Suppressor macrophage (primary cell): ENCODE measurements at places on chromosomes 7 and 10.

GRCh38 chr10:78744491-78745090 is 324.2 kb upstream of the ZMIZ1 start:
- no peak for DNase-seq

DNA sequence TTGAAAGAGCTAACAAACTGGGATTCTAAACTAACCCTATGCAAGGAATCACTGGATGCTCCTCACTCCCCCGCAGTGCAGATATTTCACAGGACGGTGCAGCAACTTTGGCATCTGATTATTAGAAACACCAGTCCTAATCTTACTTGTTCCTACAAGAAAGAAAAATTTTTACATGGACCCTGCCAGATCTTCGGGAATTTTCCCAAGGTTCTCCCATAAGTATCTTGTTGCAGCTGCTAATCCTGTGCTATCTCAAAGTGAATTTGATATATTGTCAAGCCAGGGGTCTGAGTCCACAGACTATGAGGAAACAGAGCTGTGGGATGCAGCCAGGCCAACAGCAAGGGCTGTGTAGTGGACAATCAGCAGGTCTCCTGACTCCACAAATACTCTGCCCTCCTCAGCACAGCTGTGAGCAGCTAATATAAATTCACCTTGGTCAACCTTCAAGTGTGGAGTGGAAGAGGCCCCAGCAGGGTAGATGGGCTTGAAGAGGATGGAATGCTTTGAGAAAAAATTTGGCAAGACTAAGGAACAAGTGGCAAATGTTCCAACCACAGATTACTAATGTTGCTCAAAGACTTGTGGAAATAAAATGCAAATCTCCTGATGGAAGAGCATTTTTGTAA is 25.6 kb downstream of the VSTM4 start:
- no peak for DNase-seq

GRCh38 chr7:65846008-65846570 is 26.8 kb upstream of the VKORC1L1 start:
- no peak for DNase-seq

GRCh38 chr7:38223306-38223705 is 45.3 kb downstream of the STARD3NL start:
- DNase-seq = peak; percentile 65

- no peak for DNase-seq
Measured at GRCh38 chr7:129919492-129919891, 33.3 kb downstream of the UBE2H start.

DNA sequence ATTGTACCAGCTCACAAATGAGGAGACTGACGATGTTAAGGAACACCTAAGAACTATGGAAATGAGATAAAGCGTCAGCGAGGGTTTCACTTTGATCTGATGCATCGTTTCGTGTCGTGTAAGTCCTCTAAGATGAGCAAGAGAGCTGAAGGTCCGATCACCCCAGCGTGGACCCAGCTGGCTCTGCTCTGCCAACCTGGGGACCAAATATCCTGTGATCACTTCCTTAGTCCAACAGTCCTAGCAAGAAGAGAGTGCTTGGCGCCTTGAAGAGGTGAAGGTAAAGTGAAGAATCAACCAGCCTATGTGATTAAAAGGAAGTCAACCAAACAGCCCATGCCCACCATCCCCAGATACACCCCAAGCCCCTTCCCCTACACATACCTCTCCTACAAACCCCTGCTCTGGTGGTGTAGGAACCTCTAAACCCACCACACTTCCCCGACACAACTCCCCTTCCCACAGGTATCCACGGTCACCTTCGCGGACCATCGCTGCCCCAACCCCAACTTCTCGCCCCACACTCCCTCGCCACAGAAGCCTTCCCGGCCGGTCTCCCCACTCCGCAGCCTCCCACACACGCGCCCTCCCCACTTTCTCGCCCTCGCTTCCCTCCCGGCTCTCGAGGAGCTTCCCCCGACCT is 722 bp downstream of the UPF2 start:
- peak; percentile 27 for DNase-seq

GRCh38 chr10:88194041-88194887 is 330.8 kb downstream of the PTEN start:
- DNase-seq = no peak

GRCh38 chr10:78264361-78264760 is 230.7 kb downstream of the RPS24 start:
- no peak for DNase-seq

DNA sequence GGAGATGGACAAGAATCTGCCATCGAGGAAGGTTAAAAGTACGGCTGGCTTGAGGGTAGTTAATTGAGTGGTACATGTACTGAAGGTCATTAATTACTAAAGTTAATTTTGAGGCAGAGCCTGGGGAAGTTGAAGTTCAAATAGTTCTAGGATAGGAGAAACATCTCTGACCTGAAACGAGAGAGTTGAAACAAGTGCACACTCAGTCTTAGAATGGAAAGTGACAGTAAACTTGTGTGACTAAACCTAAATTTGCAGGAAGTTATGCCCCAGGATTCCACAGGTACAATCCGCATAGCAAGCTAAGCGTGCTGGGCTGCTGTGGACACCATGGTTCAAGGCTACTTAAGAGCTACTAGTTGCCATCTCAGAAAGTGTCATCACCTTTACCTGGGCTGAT is 209.9 kb downstream of the CHCHD3 start:
- DNase-seq = no peak

GRCh38 chr10:101273330-101273729 is 44.1 kb upstream of the LBX1 start:
- DNase-seq = no peak

DNA sequence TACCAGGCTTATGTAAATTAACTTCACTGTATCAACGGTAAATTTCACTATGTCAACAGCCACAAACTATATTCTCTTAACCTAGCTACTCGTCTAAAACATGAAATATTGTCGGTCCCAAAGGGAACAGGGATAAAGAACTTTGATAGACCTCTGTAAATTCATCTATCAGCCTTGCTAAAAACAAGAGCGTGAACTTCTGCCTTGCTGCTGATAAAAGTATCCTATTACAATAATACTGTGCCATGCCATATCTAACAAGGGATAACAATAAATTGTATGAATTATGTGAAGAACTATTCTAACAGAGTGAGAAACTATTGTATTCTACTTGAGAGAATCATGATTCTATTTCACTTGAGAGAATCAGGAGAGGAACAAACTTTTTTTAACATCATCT is 117.2 kb downstream of the CNOT4 start:
- no peak for DNase-seq

DNA sequence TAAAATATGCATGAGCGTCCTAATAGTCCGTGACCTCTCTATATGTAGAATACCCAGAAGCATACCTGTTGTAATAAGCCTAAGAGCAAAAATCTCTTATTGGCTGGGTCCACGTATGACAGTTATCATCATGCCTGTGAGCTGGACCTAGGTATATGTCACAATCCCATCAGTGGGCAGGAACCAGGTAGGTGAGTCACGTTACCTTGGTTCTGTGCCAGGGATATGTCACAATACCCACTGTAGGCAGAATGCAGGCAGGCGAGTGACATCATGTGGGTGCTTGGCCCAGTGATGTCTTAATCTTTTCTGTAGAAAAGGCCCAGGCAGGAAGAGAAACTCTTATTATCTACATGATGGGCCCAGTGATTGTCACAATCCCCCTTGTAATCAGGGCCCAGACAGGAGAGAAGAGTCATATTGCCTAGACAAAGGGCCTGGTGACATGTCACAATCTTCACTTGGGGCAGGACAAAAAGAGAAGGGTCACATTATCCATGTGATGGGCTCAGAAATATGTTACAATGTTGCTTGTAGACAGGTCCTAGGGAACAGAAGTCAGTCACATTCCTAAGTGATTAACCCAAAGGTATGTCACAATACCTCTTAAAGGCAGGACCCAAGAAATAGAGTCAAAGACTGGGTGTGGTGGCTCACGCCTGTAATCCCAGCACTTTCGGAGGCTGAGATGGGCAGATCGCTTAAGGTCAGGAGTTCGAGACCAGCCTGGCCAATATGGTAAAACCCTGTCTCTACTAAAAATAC is 12.9 kb upstream of the ZNF736 start:
- DNase-seq = no peak

GRCh38 chr7:43260980-43261878 is 148.8 kb downstream of the HECW1 start:
- DNase-seq = peak; percentile 86

DNA sequence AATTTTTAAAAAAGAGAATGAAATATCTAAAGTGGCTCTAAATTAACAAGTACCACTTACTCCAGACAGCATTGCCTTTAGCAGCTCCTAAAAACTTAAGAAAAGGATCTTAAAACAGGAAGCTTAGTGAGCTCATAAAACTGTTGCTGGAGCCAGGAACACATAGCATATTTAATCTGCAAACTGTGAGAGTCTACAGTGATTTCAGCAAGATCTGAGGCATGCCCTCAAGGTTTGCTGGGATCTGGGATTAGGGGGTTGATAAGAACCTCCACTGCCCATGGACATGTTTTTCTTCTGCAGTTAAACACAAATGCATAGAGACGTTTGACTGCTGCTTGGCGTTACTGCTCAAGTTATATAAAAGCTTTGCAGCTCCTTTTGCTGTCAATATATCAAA is 3.8 kb downstream of the GLI3 start:
- no peak for DNase-seq

GRCh38 chr10:118760265-118760664 is 5.5 kb upstream of the CACUL1 start:
- no peak for DNase-seq

GRCh38 chr10:17138460-17139042 is 8.9 kb upstream of the CUBN start:
- no peak for DNase-seq

- no peak for DNase-seq
Measured at GRCh38 chr10:82914655-82915136, 1039.7 kb downstream of the NRG3 start.

DNA sequence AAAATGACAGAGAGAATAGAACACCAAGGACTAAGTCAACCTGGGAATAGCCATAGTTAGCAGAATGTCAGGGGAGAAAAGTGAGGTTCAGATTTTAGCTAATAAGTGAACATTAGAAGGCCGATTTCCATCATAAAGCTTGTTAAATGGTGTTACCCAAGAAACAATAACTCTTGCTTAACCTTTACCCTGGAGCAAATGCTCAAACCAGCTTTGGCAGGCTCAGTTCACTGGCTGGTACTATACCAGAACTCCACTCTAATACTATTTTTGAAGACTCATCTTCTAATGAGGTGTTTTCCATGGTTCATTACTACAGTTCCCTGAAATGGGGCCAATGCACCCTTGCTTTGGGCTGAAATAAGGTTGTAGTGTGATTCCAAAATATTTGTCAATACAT is 61.3 kb downstream of the RNLS start:
- no peak for DNase-seq

- no peak for DNase-seq
Measured at GRCh38 chr7:158066085-158066484, 521.5 kb downstream of the PTPRN2 start.

GRCh38 chr10:87850742-87851205 is 12.6 kb downstream of the KLLN start:
- peak; percentile 50 for DNase-seq

DNA sequence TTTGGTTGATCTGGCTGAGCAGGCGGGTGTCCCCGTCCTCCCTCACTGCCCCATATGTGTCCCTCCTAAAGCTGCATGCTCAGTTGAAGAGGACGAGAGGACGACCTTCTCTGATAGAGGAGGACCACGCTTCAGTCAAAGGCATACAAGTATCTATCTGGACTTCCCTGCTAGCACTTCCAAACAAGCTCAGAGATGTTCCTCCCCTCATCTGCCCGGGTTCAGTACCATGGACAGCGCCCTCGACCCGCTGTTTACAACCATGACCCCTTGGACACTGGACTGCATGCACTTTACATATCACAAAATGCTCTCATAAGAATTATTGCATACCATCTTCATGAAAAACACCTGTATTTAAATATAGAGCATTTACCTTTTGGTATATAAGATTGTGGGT is 26.9 kb upstream of the TRIM56 start:
- peak; percentile 66 for DNase-seq

- no peak for DNase-seq
Measured at GRCh38 chr10:51260376-51260775, 186.1 kb downstream of the PRKG1 start.

DNA sequence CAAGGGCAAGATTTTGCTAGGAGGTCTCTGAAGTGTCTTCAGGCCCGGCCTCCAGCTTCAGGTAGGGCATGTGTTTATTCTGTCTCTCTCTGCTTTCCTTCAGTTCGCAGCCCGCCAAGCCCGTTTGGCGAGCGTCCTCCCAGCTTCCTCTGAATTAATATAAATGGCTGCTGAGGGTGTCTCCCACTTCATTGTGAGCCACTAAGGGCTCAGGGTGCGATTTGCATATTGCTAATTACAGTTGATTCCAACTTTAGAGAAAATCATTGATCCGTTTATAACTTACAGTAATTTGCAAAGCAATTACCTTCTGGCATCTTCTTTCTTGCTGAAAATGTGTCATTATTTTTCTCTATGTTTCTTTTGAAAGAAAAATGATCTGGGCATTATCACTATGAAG is 128.3 kb upstream of the SORCS3 start:
- no peak for DNase-seq

GRCh38 chr7:27345164-27345887 is 102.7 kb downstream of the EVX1 start:
- DNase-seq = no peak

DNA sequence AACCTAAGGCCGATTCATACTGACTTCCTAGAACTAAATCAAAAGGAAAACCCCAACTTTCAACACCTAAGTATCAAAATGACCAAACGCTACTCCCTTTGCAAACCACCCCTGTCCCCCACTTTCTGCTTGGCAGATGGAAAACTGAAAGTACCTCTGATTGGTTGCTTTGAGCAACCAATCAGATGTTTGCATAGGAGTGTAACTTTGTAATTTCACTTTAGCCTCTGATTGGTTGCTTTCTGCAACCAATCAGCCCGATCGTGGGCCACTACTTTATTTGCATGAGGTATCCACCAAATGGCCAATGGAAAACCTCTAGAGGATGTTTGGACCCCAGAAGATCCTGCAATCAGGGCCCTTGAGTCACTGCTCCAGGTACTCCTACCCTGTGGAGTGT is 12.3 kb upstream of the SNX10 start:
- peak; percentile 18 for DNase-seq

DNA sequence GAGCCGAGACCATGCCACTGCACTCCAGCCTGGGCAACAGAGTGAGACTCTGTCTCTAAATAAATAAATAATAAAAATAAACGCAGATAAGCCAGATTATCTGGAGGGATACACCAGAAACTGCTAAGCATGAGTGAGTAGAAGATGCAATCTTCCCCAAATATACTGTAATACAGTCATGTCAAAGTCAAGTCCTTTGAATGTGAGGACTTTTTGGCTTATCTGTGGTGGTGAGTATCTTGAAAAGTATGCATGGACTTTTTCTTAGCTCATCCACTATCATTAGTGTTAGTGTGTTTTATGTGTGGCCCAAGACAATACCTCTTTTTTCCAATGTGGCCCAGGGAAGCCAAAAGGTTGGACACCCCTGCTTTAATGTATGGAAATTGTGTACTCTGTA is 44.7 kb upstream of the PITRM1 start:
- DNase-seq = no peak

GRCh38 chr7:68158686-68159295 is 1162.2 kb downstream of the TYW1 start:
- no peak for DNase-seq

GRCh38 chr7:70582927-70583895 is 548.7 kb upstream of the GALNT17 start:
- DNase-seq = no peak
